Hematopoietic multipotent progenitor cell treated with erythropoietin and hydrocortisone succinate and interleukin-3 and kit ligand, for 8 days (in vitro differentiated cells): ENCODE measurements at places on chromosomes 6 and 20.

GRCh38 chr6:38591439-38591838, 48.3 kb downstream of the BTBD9 start:
- no peak for DNase-seq

GRCh38 chr6:96099069-96099468, 83.3 kb downstream of the FUT9 start:
- no peak for DNase-seq

GRCh38 chr6:21103626-21104224, 489.8 kb upstream of the SOX4 start:
- no peak for DNase-seq

DNA sequence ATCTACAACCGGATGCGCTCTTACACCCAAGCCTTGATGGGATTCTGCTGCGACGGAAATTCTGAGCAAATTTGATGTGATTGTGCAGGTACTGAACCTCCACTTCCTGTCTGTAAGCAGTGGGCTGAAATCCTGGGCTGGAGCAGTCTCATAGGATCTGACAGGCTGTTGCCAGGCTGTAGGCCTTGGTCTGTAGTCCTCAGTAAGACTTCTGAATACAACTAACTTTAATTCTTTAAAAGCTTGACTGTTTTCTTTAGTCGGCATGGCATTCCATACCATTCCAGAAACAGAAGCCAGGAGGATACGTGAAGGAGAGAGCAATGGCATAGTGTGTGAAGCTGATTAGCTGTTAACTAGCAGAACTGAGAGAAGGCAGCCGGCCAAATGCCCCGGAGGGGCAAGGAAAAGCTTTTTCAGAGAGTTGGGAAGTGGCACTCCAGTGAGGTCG, 68.3 kb downstream of the ADTRP start:
- no peak for DNase-seq

DNA sequence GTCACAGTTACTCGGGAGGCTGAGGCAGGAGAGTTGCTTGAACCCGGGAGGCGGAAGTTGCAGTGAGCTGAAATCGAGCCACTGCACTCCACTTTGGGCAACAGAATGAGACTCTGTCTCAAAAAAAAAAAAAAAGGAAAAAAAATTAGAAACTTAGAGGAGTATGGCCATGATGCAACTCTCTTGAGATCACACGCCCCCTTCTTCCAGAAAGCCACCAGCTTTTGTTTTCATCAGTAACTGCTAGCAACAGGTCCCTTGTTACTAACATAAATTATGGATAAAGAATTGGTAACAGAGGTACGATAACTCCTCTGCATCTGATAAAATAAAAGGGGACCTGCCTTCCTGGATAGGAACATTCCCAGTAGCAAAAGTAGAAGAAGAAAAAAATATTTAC, 308.2 kb downstream of the CD83 start:
- no peak for DNase-seq

- DNase-seq: no peak
Observed at GRCh38 chr20:24118034-24118433, 129.5 kb upstream of the GGTLC1 start.

GRCh38 chr6:157486572-157486971, 105.6 kb downstream of the ZDHHC14 start:
- DNase-seq: no peak

DNA sequence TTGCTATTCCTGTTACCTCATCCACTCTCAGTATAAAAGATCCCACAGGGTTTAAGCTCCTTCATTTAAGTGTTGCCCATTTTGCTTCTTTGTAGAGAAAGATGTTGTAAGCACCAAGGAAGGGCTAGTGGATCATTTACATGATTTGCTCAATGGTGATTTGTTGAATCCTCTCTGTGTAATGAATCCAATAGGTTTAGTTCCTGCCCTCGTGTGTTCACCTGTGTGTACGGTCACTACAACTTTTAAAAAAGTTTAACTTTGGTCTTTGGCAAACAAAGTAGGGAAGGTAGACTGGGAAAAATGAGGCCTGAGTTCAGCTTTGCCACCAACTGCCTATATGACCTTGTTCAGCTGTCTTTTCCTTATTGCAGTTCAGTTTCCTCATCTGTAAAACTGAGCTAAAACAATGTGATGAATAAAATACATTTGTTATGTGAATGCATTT, 51.5 kb downstream of the DHX35 start:
- no peak for DNase-seq
